Stimulated activated CD8-positive, alpha-beta memory T cell treated with anti-CD3 and anti-CD28 coated beads, Interleukin-4, amount 100 ng/mL, for 4 hours (primary cell): ENCODE measurements at places on chromosomes 7 and 10.

GRCh38 chr10:30531751-30532530 lies 97.6 kb downstream of the LYZL2 start:
- no peak for DNase-seq

DNA sequence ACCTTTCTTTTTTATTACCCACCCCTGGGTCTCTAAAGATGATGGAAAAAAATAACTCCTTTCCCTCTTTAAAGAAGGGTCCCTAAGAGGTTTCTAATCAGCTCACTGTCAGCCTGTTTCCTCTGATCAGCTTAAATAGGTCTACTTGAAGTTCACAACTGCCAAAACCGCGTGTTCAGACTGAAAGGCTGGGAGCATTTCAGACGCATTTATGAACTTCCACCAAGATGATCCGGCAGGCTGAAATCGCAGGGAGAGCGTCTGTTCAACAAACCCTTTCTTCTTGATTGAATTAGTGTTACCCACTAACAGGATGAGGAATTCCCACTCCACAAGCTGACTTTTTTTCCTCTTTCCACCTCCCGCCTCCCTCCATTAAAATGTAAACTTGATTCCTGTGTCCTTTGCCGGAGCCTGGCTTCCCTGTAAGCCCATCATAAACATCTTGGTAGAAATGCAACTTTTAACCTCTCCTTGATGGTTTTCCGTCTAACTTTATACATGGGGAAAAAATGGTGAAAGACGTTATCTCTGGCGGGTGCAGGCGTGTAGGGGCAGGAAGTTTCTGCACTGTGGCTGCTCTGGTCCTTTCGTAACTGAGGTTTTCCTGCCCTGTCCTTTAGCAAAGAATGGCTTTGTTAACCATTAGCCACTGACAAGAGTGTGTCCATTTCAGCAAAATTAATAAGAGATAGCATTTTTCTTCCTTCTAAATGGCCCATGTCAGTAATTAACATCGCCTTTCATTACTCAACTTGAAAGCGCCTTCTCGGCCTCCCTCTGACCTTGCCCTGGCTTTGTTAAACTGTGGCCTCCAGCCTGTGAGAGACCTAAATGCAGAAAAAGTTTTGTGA lies 130.7 kb downstream of the BAMBI start:
- DNase-seq: no peak

DNA sequence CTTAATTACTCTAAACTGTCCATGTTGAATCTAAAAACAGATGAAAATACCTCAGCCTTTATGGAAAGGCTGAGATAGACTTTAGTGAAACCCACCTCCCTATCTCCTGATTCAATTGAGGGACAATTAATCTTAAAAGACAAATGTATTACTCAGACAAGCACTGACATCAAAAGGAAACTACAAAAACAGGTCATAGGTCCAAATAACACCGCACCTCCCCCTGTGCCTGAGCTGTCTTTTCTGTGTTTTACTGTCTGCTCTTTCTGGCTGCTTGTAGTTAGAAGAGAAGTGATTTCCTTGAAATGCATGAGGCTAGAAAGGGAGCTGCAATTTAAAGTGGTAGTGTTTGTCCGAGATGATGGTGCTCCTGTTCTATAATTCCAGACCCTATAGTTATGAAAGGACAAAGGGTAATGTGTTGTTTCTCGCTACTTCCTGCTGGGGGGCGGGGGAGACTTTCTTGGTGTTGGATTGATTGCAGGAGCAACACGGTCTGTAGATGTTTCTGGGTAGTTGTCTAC lies 16.0 kb downstream of the AKR1C8 start:
- no peak for DNase-seq

GRCh38 chr10:89373916-89374711 lies 3.7 kb upstream of the IFIT1B start:
- no peak for DNase-seq

DNA sequence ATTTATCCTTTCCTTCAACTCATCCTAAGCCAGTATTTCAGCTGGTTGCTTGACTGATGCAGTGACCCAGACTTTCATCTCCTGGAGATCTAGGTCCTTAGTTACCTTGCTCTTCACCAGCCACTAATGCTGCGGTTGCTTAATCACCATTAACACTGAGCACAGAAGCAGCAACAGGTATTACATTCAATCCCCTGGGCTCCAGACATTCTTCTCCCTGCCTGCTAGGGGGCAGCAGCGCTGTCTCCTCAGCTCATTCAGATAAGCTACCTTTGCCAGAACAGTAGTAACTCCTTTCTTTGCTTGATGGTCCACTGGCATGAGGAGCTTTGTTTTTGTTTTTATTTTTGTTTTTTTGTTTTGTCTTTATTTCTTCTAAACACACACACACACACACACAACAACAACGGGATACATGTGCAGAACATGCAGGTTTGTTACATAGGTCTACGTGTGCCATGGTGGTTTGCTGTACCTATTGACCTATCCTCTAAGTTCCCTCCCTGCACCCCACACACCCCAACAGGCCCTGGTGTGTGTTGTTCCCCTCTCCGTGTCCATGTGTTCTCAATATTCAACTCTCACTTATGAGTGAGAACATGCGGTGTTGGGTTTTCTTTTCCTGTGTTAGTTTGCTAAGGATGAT lies 1043.2 kb upstream of the C7orf33 start:
- DNase-seq: no peak
